ENCODE measurements at places on chromosomes 7 and 10. TPM values are rescaled to one million over a fixed set of nuclear protein-coding genes. Genes with fewer than 3 reads are reported as not detected.

The BRAF gene
- polyA plus RNA-seq: 9.8 TPM

The H2BK1 gene
- polyA plus RNA-seq: not detected

The OGDHL gene
- polyA plus RNA-seq: 0.66 TPM

DNA sequence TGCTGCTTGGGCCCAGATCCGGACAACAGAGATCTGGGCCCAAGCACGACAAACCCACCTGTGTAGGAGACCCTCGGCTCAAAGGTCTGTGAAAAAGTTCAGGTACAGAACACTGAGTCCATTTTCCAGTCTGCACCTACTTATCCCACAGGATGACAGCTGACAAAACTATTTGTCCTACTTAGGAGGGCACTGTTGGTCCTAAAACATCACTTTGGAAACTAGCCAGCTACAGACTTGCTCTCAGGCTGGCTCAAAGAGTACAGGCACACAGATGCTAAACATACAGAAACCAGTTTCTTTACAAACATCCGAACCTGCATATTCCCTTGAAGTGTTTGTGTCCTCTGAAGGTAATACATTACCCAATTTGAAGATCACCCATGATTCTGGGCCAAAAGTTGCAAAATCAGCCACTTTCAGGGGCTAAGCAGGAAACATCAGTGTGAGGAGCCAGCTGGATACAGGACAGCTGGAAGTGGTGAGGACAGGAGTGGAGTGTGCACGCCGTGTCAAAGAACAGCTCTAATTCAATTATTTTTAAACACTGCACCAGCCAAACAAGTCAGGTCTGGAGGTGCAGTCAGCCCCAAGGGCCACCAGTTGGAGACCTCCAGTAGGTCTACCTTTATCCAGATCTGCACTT lies 88.5 kb downstream of the NOC3L start:
- no peak for DNase-seq

The CLRN3 gene
- polyA plus RNA-seq: not detected

- no peak for DNase-seq
These were observed 12.9 kb downstream of the MTPN start for GRCh38 chr7:135964274-135964673.

DNA sequence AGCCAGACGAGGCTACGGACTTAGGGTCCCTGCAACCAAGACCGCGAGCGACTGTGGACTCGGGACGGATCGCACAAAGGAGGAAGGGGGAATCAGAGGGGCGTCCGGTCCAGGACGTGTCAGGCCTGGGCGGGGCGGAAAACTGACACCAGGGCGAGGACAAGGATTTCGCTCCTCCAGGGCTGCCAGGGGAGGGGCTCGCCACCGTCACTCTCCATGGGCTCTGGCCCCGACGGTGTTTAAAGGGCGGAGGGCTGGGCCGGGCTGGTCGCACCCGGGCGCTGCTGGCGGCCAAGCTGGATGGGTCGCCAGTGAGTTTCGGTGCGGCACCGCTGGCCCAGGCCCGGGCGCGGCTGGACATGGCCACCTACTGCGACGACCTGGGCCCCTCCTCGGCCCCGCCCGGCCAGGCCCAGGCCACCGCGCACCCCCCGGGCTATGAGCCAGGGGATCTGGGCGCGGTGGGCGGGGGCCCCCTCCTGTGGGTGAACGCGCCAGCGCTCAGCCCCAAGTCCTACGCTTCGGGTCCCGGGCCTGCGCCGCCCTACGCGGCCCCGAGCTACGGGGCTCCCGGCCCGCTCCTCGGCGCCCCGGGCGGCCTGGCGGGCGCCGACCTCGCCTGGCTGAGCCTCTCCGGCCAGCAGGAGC lies at the start of gene FOXI2:
Gene FOXI2 (plus strand): TSS at position 271 of the 648 bp plus-strand sequence. CDS start 89 bp downstream, at position 360.
- DNase-seq: no peak

GRCh38 chr10:131221632-131222277 lies 89.8 kb downstream of the TCERG1L start:
- DNase-seq: no peak

- DNase-seq: no peak
These were observed 12.0 kb upstream of the KCNMA1 start for GRCh38 chr10:77649333-77650331.

DNA sequence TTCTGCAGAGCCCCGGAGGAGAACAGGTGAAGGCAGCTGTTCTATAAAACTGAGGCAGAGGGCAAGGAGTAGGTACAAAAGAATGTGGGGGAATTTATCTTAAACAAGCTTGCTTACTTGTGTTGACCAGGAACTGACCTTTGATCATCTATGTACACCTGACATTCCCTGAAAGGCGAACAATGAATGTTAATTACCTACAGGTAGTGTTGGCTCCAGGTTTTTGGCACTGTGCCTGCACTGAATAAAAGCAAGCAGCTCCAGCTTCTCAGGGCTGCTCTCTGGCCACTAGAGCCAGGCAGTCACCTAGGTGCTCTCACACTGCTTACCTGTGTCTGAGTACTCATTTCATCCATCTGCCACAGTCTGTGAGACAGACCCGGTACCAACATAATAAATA lies 87.0 kb downstream of the RAPGEF5 start:
- DNase-seq: no peak

The MBLAC1 gene
- polyA plus RNA-seq: 1.5 TPM

DNA sequence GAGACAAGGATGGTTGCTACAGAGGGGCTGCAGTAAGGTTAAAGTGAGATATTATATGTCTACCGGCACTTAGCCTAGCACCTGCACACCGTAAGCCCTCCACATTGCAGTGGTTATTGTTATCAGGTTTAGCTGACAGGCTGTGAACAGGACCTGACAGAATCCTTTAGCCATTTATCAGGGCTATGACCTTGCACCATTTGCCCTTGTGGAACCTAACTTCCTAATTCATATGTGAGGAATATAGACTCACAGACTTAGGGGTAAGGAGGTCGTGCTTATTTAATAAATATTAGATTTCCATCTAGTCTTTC lies 10.1 kb downstream of the NCOA4 start:
- no peak for DNase-seq

DNA sequence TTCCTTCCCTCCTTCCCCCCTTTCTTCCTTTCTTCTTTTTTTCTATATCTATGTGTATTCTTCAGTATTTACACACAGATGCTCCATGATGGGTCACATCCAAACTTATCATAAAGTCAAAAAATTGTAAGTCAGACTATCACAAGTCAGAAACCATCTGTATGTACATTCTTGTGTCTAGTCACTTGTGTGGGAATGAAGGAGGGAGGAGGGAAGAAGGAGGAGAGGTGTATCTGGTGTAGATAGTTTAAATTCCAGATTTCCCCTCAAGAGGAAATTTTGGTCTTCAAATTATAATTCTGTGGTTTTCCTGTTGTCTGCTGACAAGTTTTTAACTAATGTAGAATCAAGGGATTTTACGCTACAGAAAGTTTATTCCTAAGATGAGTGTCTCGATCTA lies 287.2 kb downstream of the ETV1 start:
- DNase-seq: no peak

GRCh38 chr7:134004829-134005505 lies 122.2 kb upstream of the LRGUK start:
- no peak for DNase-seq

DNA sequence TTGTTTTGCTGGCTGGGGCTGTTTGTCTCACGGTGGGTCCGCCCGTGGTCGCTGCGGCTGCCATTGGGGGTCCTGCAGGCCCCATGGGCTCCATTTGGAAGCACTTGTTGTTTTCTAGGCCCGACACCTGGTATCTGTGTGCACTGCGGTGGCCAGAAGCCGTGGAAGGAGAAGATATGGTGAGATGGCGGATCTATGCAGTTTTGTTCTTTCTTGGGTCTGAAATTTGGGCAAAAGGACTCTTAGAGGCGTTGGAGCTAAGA lies 109.5 kb upstream of the SHH start:
- no peak for DNase-seq

The INMT gene
- 8.3 TPM for polyA plus RNA-seq

DNA sequence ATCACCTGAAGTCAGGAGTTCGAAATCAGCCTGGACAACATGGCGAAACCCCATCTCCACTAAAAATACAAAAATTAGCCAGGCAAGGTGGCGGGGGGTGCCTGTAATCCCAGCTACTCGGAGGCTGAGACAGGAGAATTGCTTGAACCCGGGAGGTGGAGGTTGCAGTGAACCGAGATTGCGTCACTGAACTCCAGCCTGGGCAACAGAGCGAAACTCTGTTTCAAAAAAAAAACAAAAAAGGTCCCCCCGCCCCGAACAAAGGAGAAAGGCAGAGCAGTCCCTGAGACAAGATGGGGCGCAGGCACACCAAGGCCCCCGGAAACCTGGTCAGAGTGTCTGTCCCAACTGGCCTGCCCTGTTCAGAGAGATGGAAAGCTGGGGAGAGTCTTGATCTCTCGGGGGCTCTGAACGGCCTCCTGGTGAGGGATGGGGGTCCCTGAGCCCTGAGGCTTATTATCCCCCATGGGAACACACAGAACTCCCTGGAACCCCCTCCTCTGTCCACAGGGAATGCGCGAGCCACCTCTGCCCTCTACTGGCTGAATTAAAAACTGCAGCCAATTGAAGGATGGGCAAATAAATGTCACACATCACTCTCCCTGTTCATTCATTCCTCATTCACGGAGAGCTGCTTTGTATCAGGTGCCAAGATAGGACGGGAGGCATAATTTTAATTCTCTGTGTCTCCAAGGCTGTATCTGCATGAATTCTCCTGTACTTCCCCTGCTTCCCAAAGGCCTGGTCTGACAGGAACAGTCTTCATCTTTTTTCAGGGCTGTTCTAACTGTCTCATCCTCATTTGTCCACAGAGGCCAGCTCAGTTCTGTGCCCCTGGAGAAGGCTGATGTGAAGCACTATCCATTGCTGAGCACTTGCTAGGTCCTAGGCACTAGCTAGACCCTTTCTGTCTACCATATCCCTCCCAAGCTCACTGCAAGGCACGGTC lies 28.9 kb downstream of the MAT1A start:
- no peak for DNase-seq

DNA sequence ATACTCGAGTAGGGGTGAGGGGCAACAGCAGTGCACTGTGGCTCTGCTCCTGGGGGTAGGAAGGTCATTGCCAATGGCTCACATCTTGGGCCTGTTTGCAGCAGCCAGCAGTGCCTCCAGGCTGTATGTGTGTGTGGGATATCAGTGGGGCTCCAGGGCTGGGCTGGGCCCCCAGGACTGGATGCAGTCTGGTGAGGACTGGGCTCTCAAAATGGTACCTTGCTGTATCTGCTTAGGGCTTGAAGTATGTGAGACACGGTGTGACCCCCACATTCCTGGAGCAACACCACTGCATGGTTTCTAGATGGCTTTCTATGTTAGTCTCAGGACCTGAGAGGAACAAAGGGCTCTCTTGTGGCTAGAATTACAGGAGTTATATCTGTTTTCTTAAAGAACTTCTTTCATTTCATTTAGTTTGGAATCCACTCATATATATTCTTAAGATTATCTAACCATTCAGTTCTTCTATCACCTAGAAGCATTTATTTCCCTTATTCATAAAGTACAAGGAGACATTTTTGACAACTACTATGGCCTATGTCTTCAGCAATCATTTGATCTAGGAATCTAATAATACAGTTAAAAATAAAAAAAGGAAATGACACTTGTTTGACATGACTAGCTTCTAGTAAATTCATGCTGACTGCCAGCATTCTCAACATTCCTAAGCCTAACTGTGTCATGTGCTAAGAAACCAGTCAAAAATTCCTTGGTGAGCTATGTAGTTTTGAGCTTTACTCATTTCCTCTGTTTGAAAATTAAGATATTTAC lies 443.2 kb upstream of the SEMA3A start:
- DNase-seq: peak; percentile 17

GRCh38 chr10:129850316-129850715 lies 113.8 kb downstream of the EBF3 start:
- DNase-seq: no peak

The GARIN1A gene
- polyA plus RNA-seq: 2.6 TPM

The FAM25C gene
- polyA plus RNA-seq: not detected

GRCh38 chr10:34489973-34490745 lies 324.9 kb downstream of the PARD3 start:
- DNase-seq: no peak

DNA sequence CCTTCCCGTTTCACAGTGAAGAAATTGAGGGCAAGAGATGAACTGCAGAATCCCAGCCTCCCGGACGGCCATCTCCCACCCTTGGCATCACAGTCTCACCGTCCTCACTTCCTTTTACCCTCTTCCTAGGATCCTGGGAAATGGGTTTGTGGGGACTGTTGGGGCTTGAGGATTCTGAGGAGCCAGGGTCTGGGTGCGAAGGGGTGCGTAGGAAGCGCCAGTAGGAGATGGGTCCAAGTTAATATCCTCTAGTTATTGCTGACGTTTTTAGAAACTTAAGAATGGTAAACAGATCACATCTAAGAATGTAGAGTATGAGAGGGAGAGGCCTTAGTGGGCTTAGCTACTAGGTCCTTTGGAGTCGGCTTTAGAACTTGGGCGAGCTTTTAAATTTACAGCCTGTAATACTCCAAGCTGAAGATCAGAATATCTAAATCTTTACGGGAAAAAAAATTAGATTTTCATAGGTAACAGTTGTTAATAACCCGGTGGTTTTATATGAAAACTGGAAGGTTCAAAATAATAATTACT lies 696 bp downstream of the MALSU1 start:
- no peak for DNase-seq

The STMP1 gene
- 45.6 TPM for polyA plus RNA-seq

GRCh38 chr10:60237977-60238758 lies 151.5 kb downstream of the ANK3 start:
- DNase-seq: no peak

Measured in forelimb muscle (tissue), 1 donor.